Activated naive CD8-positive, alpha-beta T cell treated with anti-CD3 and anti-CD28 coated beads, Interleukin-2, amount 50 U/mL, for 16 hours (primary cell): ENCODE measurements at places on chromosomes 13 and 19.

DNA sequence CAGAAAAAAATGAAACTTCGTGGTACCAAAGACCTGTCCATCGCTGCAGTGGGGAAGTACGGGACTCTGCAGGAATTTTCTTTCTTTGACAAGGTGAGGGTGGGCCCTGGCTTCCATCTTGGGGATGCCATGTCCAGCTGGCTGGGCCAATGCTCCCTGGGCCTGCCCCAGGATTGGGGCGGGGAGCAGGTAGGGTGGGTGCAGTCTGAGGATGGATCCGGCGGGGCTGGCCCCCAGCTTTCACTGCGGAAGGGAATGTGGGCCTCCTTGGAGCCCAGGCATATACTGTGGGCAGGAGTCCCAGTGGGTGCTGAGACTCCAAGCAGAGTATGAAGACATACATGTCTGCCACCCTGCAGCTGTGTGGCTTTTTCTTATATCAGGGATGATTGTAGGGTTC is 23.9 kb downstream of the SIN3B start:
- no peak for DNase-seq

DNA sequence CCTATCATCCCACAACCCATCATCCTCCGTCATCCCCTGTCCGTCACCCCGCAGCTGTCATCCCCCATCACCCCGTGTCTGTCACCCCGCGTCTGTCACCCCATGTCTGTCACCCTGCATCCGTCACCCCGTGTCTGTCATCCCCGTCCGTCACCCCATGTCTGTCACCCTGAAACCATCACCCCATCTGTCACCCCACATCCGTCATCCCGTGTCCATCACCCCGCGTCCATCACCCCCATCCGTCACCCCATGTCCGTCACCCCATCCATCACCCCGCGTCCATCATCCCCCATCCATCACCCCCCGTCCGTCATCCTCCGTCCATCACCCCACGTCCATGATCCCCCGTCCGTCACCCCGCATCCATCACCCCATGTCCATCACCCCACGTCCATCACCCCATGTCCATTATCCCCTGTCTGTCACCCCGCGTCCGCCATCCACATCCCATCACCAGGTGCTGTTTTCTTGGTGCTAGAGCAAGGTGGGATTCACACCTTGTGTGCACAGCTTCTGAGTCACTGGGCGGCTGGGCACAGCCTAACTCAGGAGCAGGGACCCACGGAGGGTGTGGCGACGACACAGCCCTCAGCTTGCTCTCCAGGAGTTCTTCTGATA is 24.2 kb downstream of the RASA3 start:
- no peak for DNase-seq

DNA sequence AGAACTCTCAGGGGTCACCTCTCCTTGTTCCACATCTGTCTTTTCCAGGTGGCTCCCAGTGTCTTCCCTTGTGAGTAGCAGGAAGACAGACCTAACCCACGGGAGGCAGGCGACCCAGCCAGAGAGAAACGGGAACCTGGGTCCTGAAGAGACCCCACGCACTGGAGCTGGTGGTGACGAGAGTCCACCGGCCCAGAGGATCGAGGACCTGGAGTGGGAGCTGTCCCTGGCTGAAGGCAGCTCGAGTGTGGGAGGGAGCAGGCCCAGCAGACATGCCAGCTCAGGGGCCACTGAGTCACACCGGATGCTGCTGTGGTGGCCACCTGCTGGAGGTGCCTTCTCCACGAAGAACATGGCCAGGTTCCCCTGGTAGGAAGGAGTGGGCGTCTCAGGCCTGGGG is 66.5 kb upstream of the ATP12A start:
- no peak for DNase-seq

DNA sequence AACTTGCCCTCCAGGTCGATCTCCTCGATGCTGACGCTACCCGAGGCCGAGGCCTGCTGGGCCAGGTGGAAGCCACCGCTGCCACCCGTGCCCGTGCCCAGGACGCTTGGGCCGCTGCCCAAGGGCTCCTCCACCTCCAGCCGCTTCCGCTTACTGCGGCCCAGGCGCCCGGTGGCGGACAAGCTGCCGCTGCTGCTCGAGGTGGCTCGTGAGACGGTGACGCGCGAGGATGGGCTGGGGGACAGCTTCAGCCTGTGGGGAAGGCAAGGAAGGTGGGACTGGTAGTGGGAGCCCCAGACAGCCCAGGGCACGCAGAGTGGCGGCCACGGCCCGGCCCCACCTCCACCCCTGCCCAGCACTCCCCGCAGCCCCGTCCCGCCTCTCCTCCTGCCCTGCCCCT is 6.5 kb upstream of the TIMM13 start:
- DNase-seq = no peak

GRCh38 chr13:99326012-99326411 is 18.8 kb upstream of the GPR183 start:
- no peak for DNase-seq

GRCh38 chr19:42683917-42684513 is 56.3 kb downstream of the PSG3 start:
- no peak for DNase-seq

DNA sequence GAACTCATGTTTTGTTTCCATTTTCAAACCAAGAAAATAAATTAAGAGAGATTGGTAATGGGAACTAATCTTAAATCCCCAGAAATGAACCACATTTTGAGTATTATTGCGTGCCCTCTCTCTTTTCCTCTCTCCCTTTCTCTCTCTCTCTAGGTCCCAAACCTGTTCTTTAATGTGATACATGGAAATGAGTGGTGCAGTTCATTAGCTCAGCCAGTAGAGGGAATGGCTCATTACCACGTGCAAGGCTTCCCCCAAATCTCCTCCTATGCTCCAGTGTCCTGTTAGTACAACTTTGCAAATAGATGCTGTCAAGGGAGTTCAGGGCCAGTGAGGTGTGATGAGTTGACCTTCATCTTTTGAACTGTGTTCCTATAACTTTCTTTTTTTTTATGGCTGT is 178.4 kb downstream of the FGF9 start:
- peak; percentile 1 for DNase-seq
